ENCODE measurements at places on chromosomes 3 and 15.

DNA sequence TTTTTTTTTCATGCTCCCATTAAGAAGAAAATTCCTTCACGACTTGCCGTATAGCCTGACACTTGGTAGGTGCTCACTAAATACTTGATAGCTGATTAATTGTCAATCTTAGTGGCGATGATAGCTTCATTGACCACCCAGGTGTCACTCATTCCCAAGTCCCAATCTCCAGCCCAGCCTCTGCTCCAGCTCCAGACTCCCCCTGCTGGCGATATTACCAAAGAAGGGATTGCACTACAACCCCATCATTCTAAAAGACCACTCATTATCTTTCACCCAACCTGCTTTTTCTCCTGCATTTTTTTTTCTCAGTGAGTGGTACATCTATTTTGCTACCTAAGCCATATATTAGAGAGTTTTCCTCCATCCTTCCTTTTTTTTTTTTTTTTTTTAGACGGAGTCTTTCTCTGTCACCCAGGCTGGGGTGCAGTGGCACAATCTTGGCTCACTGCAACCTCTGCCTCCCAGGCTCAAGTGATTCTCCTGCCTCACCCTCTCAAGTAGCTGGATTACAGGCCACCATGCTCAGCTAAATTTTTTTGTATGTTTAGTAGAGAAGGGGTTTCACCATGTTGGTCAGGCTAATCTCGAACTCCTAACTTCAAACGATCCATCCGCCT lies 19.5 kb upstream of the COMMD2 start:
- DNase-seq: no peak

- DNase-seq: no peak
These were observed 42.6 kb downstream of the PHLDB2 start for GRCh38 chr3:111901637-111902036.

DNA sequence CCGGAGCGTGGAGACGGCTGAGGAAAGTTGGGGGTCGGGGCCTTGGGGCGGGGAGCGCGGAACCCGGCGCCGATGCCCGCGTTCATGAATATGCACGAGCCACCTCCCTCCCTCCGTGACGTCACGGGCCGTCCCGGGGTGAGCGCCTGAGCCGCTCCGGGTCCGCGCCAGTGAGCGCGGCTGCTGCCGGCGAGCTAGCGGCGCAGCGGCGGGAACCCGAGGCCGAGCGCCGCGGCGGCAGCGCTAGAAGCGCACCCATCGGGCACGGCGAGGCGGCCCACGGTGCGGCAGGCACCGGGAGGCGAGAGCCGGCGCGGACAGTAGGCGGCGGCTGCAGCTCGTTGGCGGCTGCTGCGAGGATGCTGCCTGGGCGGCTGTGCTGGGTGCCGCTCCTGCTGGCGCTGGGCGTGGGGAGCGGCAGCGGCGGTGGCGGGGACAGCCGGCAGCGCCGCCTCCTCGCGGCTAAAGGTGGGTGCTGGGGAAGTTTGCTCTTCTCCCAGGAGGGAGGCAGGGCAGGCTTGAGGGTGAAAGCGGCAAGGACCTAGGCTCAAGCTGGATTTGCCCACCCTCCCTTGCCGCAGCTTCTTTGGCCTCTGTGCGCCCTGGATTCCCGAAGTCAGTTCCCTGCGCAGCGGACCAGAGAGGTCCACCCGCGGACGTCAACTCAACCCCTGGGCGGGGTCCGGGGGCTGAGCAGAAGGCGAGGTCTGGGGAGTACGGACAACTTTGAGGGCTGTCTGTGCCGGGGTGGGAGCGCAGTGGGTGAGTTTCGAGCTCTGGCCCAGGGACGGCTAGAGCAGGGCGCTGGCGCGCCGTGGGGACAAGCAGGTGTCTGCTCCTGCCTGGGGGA lies at the start of gene CLSTN2:
Gene CLSTN2, plus strand, starts transcription at position 170 of the 850 bp plus-strand sequence.
- DNase-seq: no peak

- DNase-seq: no peak
These were observed 1.4 kb downstream of the FURIN start for GRCh38 chr15:90869601-90870353.

DNA sequence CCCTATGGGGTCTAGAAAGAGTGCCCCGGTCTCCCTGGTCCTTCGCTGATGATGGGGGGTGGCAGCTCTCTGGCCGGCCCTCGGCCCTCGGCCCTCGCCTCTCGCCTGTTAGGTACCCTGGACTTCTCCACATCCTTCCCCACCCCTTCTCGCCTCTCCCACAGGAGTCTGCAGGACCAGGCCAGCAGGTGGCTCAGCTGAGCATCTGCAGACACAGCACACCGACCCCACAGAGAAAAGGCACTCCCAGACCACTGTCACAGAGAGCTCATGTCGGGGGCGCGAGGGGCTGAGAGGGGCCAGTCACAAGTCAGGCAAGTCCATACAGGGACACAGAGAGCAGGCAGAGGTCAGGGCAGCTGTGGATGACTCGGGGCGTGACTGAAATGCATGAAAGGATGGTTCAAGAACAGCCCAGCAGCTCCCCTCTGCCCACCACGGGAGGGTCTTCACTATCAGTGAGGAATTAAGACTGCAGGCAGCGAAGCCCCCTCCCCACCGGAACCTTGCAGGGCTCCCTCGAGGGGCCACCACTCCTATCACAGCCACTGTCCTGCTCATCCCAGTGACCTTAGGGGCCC lies 181.7 kb upstream of the NSMCE3 start:
- DNase-seq: no peak

DNA sequence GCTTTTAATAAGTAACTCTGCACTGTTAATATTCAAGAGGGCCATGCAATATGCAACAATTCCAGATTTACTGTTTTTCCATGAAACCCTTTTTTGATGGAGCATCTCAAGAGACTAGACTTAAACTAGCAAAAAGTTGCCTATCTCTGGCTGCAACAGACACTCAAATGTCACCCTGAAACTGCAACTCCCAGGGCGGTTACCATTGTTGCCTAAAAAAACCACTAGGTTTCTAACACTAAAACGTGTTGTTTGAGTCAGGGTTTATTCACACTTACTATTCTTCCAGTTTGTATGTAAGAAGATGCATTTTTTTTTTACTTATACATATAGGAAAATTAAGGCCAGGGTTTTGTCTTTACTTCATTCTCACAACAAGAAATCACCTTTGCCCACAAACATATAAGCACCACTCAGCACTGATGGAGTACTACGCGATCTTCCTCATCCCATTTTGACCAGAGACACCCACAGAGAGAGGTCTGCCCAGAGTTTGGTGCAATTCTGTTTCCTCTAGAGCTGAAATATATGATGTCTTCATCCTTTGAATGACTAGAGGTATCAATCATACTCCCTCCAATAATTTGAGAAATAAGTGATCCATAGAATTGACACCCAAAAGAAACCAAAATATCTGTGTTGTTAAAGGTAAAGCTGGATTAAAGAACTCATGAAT lies 124.0 kb upstream of the SNTN start:
- DNase-seq: no peak

DNA sequence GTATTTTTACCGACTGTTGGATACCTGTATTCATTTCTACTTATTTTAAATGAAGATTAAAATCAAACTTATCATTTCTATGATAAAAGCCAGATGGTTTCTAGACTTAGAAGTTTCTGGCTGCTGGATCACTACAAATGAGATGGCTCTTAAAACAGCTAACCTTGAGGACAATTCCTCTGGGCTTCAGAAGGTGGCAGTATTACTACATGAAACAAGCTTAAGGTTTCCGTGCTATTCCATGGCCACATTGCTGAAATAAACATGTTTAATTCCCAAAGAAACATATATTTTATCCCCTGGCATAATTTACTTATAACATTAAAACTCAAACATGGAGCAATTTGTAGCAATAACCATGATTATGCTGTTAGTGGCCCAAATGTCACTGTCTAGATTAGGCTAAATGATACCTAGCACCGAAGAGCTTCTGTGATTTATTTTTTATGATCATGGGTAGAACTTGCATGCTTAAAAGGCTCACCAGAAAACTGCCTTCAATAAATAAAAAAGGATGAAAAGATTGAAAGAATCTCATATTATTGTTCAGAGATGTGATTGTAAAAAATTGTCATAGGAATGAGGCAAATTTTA lies 204.0 kb upstream of the NANOGP8 start:
- DNase-seq: no peak

DNA sequence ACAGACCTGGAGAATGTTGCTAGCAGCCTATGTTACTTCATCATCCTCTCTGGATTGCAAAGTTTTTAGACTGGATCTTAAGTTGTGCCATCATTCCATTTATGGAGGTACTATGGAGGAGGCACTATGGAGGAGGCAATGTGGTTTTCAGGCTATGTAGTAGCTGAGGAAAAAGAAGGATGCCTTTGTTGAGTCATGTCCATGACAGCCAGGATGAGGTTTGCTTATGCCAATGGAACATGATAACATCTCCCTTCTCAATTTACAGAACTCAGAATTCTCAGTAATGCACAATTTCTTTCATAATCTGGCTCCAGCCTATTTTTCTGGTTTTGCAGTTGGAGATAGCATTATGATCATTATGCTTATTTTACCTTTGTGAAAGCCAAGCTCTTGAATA lies 65.9 kb upstream of the TMEM108 start:
- no peak for DNase-seq

- no peak for DNase-seq
These were observed 124.3 kb upstream of the TMC3 start for GRCh38 chr15:81498294-81498693.

DNA sequence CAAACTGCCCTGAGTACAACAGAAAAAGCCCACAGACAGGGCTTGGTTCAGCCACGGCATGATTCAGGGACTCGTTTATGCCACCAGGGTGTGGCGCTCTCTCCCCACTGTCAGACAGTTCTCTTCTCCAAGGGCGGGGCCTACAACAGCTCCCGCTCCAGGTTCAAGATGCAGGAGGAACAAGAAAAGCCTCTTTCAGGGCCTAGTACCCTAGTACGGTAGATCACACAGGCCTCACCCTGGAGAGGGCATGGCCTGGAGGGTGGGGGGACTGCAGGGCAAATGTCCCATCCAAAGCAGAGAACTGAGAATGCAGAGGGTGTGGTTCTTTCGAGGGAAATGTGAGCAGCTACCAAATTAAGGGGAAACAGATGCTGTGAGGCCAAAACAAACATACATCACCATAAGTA lies 12.0 kb downstream of the MESD start:
- DNase-seq: no peak

DNA sequence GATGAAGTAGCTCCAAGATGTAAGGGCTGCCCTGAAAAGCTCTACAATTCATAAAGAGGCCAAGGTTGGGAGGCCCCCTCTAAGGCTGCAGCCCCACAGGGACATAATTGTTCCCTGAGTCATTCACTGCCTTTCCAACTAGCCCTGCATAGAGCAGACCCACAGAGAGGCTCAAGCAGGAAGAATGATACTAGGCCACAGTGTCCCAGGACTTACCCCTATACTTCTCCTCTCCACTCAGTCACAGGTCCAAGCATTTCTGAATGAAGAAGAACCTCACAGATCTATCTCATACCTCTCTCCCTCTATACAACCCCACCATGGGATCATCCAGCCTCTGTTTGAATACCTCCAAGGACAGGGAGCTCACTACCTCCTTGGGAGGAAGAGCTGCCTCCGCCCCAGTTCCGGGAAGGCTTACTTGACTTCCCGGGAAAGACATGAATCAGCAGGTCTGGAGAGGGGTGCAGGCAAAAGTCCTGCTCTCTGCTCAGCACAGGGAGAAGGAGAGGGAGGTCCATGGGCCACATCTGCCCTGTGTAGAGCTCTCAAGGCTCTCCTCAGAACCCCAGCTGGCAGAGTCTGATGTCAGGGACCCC lies 6.9 kb upstream of the SKIC8 start:
- DNase-seq: no peak

- DNase-seq: no peak
These were observed 35.6 kb downstream of the ZXDC start for GRCh38 chr3:126439968-126440708.

GRCh38 chr3:148214705-148215104 lies 483.0 kb upstream of the AGTR1 start:
- DNase-seq: no peak

GRCh38 chr3:83321891-83322290 lies 1560.4 kb upstream of the GBE1 start:
- no peak for DNase-seq
